Coronary artery (tissue), 2 donors: ENCODE measurements at places on chromosomes 1 and 21.
A peak's percentile ranks its signal among the peaks of the same experiment; 100 is the strongest.

- DNase-seq, result no peak
Measured at GRCh38 chr1:47523835-47524215, 86.0 kb downstream of the FOXD2 start.

DNA sequence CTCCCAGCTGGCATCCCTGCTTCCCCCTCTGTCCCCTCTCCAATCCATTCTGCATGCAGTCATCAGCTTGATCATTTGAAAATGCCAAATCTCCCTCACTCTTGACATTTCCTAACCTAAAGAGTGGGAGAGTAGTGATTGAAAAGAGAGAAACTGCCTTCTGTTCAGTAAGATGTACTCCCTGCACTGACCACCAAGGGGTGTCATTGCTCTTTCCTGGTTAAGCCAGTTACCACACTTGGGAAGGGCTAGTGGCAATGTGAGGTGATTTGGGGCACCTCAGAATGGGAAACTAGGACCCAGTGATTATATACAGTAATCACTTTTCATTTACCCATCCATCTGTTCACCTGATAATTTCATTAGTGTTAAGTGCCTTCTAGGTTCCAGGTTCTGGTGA, 6.9 kb upstream of the TMEM269 start:
- DNase-seq, result no peak

DNA sequence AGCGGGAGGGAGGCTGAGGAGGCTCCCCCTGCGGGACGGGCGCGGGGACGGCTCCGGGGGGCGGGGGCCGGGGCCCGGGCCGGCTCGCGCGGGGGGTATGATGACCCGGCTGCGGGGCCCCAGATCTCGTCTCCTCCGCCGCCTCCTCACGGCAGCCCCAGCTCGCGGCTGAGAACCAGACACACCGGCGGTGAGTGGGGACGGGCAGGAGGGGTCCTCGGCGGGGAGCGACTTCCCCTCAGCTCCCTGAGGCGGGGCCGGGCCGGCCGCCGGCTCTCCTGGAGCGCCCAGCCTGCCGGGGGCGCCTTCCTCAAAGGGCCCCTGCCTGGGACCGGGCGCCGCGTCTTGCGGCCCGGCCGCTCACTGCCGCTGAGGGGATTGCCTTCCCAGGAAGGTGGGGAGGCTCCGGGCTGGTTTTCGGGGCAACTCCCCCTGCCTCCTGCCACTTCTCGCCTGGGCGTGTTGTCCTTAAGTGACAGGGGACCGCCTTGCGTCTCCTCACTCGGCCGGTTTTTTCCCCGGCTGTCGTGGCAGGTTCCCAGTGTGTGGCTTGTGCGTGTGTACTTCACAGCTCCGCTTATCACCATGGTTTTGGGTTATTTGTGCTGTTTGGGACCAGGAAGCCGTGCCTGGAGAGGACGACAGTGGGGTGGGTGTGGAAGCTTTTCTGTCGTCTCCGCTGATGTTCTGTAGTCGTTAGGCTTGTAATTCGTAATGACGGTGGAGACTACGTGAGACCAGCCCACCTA, 800 bp downstream of the HIPK1 start:
- peak; percentile 82 for DNase-seq

DNA sequence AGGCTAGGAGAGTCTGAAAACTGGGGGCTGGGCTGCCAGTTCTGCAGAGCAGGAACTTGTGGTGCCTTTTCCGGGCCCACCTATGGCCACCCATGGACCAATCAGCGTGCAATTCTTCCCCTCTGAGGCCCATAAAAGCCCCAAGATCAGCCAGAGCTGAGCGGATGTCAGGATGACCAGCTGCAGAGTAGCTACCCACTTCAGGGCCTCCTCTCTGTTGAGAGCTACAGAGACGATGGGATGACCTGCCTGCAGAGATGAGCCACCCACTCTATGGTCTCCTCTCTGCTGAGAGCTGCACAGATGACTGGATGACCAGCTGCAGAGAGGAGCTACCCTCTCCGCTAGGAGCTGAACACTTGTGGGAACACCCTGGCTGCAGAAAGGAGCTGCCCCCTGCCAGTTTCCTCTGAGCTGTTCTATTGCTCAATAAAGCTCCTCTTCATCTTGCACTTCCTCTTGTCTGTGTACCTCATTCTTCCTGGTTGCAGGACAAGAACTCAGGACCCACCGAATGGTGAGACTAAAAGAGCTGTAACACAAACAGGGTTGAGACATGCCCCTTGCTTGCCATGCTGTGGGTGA, 12.8 kb upstream of the AADACL4 start:
- no peak for DNase-seq

DNA sequence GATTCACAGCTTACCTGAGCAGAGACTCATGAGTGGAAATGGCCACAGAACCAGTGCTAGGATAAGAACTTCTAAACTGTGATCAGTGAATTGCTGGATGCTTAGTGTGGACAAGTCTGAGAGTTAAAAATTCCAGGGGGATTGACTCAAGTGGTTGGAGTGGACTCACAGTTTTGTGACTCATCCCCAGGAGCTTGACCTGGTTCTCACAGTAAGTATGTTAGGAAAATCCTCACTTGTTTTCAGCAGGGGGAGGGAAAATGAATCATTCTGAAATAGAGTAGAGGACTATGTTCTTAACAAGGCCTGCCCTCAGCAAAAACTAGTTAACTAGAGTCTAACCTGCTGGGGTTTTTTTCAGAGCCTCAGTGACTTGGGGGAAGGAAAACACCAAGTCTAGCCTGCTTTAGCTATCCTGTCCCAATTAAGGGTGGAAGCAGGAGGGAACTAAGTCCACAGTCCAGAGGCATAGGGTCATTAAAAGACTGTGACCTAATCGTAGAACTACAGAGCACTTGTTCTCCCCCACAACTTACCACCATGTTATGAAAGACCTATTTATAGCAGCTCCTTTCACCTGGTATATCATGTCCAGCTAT, 6.1 kb upstream of the CDC73 start:
- no peak for DNase-seq

DNA sequence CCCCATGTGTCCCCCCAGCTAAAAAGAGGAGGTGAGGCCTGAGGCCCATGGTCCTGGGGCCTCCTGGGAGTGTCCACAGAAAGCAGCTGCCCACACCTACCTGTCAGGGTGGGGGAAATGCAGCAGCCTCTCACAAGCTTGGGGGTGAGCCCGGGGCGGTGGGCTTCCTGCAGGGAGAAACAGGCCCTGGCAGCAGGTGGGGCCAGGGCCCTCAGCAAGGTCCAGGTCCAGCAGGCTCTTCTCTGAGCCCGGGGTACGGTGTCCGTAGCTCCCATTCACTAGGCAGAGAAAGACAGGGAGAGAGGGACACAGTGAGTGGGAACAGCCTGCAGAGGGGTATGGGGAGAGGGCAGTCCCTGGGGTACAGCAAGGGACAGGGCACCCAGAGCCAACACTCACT, 139.0 kb downstream of the GLIS1 start:
- no peak for DNase-seq

- no peak for DNase-seq
Measured at GRCh38 chr1:9151328-9151860, 22.5 kb upstream of the GPR157 start.

DNA sequence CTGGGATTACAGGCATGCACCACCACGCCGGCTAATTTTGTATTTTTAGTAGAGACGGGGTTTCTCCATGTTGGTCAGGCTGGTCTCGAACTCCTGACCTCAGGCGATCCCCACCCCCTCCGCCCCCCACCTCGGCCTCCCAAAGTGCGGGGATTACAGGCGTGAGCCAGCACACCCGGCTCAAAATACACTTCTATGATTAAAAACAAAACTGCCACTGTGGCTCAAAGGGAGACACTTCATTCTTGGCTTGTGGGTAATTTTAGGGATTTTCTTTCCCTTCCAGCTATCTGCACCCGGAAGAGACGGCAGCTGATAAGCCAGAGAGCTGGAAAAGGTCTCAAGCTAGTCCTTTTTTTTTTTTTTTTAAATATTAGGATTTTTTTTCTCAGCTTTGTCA, 24.5 kb downstream of the TMPRSS2 start:
- DNase-seq, result no peak

DNA sequence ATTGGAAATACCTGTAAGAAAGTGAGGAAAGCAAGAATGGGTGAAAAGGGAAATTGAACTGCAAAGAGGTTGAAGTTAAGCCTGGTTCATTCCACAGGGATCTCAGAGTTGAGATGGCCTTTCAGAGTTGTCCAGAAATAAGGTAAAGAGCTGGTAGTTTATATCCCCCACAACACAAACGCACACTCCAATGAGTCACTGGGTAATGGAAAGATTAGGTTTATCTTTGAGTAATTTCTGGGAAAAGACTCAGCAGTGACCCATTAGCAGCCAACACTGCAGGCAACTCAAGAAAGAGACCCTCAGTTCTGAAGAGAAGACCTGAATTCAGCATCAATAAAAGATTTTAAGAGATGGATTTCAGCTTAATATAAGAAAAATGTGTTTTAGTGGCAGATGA, 485.5 kb downstream of the PTPRC start:
- no peak for DNase-seq

DNA sequence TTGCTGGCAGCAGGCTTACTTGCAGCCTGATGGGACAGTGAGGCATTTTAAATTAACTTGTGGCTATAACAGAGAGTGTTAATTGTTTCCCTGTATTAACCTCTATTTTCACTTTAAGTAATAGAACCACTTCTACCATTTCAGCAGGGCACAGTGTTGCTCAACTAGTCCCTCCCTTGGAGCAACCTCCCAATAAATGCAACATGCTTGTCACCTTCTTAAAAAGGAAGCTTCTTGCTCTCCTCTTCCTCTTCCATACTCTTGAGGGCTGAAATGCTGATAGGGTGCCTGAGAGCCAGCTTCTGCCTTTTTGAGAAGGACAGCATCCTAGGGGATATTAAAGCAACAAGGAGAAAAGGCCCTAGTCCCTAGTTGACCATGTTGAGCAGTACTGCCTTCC, 52.1 kb downstream of the C4BPA start:
- no peak for DNase-seq

DNA sequence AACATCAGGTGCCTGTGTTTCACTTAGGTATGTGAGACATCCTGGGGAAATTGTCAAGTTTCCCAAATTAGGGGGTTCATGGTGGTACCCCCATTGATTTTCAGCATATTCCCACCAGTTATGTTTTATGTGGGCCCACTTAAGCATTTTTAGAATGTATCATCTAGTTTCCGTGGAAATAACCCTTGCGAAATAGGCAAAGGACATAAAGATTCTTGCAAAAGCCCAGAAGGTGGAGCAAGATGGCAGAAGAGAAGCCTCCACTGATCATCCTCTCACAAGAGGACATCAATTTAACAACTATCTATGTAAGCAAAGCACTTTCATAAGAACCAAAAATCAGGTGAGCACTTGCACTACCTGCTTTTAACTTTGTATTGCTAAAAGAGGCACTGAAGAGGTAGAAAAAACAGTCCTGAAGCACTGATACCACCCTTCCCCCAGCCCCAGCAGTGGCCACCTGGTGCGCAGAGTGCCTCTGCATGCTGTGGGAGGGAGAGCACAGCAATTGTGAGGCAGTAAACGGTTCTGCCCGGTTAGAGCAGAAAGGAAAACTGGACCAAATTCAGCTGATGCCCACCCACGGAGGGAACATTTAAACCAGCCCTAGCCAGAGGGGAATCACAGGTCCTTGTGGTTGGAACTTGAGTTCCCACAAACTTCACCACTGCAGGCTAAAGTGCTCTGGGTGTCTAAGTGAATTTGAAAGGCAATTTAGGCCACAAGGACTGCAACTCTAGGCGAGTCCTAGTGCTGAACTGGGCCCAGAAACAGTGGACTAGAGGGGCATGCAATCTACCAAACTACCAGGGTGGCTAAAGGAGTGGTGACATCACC, 23.2 kb downstream of the MCOLN2 start:
- DNase-seq, result no peak

DNA sequence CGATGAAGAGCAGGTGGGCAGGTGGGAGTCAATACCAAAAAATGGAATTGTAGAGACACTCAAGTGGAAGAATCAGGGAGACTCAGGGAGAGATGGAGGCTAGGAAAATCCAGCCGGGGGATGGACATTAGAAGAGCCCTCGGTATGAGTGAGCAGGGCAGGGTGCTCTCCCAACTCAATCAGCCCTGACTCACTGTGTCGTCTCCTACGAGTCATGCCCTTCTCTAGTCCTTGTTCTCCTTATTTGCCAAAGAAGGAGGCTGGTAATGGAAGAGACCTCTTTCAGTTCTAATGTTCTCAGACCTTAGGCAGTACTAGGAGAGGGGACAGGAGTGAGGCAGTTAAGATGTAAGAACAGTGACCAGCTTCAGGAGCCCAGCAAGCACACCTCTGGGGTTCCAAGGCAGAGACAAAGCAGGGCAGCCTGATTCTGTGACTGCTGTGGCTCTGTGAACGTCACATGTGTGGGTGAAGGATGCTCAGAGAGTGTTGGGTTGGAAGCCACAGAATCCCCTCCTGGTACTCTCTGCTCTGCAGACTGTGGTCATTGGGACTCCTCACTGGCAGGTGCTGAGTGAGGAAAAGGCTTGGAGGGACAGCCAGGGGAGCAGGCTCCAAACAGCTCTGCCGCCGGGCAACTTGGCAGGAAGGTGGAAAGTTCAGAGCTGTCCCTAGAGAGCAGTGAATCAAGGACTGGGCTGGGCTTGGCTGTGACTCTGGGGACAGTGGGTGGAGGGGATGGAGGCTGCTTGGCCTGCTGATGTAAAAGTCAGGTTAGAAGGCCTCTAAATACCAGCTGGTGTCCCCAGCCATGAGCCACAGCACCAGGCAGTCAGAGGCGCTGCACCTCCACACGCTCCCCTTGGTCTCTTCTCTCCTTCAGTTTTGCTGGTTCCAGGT, 11.1 kb upstream of the GJA5 start:
- DNase-seq, result peak; percentile 94

DNA sequence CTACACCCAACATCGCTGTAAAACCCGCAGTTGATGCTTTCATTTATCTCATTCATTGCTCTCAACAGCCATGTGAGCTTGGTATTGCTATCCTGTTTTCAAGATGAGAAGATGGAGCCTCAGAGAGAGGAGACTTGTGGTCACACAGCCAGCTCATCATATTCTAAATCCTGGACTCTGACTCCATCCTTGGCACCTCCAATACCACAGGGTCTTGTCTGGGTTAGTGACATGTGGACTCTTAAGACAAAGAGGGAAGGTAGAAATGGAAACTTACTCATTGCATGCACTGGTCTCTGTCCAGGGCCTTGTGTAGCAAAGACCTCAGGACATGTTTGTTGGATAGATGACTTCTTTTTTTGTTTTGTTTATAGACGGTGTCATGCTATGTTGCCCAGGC, 7.0 kb upstream of the RNF19B start:
- DNase-seq, result no peak

GRCh38 chr1:235763962-235764361, 102.7 kb downstream of the LYST start:
- no peak for DNase-seq

DNA sequence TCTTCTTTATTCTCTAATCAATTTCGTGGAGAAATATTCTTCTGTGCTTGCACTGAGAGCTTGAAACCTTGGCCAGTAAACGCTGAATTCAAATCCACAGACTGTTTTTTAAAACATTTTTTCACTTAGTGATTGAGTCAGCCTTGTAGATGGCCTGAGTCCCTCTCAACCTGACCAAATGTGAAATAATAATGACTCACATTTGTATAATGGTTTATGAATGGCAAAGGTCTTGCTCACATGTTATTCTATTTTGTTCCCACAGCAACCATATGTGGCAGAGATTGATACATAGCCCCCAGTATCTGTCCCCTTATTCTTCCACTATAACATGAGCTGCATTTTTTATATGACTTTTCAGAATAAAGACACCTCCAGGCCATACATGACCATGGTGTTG, 47.8 kb upstream of the CCDC190 start:
- no peak for DNase-seq
